ENCODE measurements at places on chromosomes 13 and 19.

DNA sequence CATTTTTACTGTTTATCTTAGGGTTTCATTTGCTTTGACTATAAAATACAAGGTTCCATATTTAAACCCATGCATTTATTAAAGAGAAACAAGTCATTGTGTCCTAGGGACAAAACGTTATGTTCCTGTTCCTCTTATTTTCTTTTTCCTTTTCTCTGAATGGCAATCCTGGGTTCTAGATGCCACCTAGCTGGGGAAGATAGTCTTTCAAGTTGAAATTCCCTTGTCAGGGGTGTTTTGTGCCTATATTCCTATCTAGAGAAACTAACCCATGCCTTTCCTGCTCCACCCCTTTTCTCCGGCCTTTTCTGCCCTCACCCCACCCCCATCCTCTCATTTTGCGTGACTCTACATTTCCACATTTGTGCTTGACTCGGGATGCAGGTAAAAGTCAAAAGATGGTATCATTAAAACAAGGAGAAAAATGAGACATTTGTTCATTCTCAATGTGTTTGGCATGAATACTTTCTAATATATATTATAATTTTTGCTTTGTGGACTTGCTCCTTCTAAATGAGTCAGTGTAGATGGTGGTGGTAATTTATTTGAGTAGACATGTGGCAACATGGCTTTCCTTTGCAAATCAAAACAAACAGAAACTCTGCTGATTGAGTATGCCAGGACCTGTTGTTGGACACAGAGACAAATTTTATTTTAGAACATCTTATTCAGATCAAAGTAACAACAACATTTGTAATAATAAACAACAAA is 26.8 kb upstream of the STARD13 start:
- no peak for DNase-seq

GRCh38 chr19:3234800-3235199 is 10.3 kb downstream of the CELF5 start:
- DNase-seq = no peak

DNA sequence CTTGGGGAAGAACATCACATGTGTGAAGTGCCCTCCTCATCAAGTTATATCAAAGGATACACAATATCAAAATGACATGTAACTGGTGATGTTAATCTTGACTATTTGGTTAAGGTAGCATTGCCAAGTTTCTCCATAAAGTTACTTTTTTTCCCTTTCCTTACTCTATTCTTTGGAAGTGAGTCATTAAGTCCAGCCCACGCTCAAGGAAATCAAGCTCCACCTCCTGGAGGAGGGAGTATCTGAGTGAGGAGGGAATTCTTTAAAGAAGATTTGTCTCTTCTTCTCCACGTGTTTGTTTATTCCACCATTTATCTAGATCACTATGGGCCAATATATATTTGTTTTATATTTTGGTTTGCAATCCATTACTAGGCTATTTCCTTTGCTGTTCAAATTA is 33.6 kb upstream of the FNDC3A start:
- no peak for DNase-seq

- DNase-seq = no peak
These were observed 22.6 kb downstream of the RXFP2 start for GRCh38 chr13:31761951-31762350.

GRCh38 chr13:66830940-66831716 is 399.0 kb downstream of the PCDH9 start:
- no peak for DNase-seq

DNA sequence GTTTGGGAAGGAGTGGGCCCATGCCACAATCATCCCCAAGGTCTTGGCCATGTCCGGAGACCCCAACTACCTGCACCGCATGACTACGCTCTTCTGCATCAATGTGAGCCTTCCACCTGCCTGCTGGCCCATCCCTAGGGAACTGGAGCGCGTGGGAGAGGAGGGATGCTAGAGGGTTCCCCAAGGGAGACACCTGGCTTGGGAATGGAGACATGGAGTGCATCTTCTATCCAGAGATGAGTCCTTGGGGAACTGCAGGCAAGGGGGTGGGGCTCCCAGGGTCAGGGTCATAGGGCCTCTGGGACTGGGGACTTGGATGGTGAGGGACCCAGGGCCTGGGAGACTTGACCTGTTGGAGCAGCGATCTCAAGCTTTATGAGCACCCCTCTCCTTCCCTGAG is 31.2 kb downstream of the PPP2R1A start:
- no peak for DNase-seq

GRCh38 chr19:56400485-56400884 is 3.6 kb upstream of the ZNF583 start:
- no peak for DNase-seq

DNA sequence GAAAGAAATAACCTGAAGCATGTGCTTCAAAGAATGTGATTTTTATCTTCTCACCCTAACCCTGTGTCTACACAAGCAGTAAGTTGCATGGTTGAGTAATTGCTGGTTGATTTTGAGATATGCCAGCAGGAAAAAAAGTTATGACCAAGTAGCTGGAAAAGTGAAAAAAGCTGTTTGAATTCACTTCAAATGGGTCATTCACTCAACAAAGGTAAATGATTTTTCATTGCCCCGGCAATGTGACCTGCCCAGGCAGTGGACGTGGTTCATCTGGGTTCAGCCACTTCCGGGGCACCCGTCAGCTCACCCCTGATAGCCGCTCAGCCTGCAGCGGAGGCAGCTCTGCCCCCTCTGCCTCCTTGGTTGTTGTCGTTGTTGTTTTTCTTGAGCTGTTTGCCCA is 18.5 kb downstream of the TNFRSF19 start:
- DNase-seq = no peak

DNA sequence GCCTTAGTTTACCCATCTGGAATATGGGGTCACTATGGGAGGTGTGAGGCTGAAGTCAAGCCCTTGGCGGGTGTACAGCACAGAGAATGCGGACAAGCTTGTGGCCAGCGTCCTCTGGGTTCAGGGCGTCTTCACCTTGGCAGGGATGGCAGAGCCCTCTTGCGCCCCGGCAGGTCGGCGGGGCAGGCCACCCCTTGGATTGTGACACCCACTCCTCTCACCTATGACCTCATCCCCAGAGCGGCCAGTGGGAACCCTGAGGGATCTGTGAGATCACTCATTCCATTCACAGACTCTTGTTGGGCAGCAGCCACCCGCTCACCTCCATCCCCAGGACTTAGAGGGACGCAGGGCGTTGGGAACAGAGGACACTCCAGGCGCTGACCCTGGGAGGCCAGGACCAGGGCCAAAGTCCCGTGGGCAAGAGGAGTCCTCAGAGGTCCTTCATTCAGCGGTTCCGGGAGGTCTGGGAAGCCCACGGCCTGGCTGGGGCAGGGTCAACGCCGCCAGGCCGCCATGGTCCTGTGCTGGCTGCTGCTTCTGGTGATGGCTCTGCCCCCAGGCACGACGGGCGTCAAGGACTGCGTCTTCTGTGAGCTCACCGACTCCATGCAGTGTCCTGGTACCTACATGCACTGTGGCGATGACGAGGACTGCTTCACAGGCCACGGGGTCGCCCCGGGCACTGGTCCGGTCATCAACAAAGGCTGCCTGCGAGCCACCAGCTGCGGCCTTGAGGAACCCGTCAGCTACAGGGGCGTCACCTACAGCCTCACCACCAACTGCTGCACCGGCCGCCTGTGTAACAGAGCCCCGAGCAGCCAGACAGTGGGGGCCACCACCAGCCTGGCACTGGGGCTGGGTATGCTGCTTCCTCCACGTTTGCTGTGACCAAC is at the start of gene SPACA4:
Gene SPACA4 (plus strand): TSS at position 280 of the 896 bp plus-strand sequence. CDS start 237 bp downstream, at position 517.
- DNase-seq = no peak

GRCh38 chr19:2728783-2729387 is 7.7 kb upstream of the DIRAS1 start:
- DNase-seq = no peak

DNA sequence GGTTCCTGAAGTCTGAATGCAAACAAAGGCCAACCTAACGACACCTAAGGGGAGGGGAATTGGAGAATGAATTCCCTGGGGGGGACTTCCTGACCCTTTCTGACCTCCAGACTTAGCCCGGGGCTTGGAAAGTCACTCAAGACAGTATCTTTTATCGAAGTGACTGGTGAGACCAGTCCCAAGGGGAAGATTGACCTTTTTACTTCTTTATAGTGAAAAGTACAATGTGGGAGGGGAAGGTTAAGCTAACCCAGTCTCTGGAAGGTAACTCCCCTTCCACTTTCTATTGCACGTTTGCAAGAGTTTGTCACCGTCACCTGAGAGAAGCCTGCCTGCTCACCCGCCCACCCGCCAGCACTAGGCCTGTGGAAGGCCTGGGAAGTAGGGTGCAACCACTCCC is 111.9 kb downstream of the EFNB2 start:
- DNase-seq = no peak

DNA sequence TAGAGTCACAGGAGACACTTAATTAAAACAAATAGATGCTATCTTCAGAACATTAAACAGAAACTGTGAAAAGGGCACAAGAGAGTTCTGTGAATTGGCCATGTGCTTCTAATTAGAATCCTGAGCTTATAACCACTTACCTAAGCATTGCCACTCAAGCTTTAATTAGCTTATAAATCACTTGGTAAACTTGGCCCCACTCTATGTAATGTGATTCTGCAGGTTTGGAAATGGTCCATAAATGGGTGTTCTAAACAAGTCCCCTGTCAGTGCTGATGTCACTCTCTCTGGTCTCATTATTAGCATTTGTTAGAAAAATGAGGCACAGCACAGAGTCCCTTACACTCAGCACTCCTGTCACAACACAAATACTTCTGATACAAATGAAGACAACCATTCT is 18.0 kb downstream of the ZNF91 start:
- DNase-seq = no peak

- peak; percentile 64 for DNase-seq
These were observed 15.5 kb downstream of the MAST3 start for GRCh38 chr19:18112989-18113478.
